ENCODE measurements at places on chromosomes 3 and 15. TPM values are rescaled to one million over a fixed set of nuclear protein-coding genes. Genes with fewer than 3 reads are reported as not detected.

Gene COPG1
- 402 TPM for total RNA-seq

Gene HRG
- not detected for total RNA-seq

Gene AHSG
- total RNA-seq = not detected

Gene CXCR6
- not detected for total RNA-seq

Gene ZIC1
- 125 TPM for total RNA-seq

Gene SYNPR
- not detected for total RNA-seq

Gene SLC28A2
- total RNA-seq = not detected

Gene MCF2L2
- 0.32 TPM for total RNA-seq

Gene HGD
- not detected for total RNA-seq

Gene SCG3
- not detected for total RNA-seq

Gene GOLGA6A
- total RNA-seq = not detected

Gene DLL4
- total RNA-seq = not detected

Data from hair follicle dermal papilla cell (primary cell).